ENCODE measurements at places on chromosomes 6 and 20.

GRCh38 chr6:73538116-73538779 is 17.4 kb upstream of the EEF1A1 start:
- no peak for DNase-seq

DNA sequence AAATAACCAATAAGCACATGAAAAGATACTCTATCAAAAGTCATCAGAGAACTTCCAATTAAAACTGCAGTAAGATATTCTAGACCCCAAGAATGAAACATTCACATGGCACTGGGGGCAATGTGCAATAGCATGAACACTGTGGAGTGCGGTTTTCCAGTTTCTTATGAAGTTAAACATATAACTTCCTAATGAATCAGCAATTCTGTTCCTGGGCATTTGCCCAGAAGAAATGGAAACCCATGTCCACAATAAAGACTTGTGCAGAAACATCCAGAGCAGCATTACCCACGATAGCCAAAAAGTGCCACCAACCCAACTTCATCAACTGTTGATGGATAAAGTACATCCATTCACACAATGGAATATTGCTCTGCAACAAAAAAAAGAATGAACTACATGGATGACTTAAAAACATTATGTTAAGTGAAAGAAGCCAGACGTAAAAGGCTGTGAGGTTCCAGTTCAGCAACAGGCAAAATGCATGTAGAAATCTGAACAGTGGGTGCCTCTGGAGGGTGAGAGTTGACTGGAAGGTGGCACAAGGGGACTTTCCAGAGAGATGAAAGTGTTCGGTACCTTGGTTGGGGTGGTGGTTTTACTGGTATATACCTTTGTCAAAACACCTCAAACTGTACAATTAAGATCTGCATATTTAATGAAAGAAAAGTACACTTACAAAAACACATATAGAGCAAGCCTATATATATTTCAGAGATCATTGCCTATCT is 207.2 kb upstream of the ECI2 start:
- no peak for DNase-seq

- DNase-seq: no peak
Observed at GRCh38 chr6:87641065-87641692, 51.2 kb downstream of the ORC3 start.

DNA sequence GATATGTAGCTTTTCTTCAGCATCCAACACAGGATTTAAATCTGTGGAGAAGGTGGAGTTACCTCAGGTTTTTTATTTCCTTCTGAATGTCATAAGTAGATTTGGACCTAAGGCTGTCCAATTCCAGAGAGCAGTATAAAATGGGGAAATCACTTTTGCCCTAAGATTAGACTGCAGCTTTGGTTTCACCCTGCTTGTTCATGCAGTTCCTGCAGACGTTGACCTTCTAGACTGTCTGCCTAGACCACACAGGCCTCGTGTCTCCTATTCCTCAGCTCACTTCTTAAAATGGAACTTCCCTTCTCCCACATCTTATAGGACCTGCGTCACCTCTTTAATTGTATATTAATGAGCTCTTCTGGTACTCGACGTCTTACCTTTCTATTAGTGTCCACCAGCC is 26.0 kb upstream of the C6orf62 start:
- DNase-seq: no peak

Measured in islet precursor cell (in vitro differentiated cells).